ENCODE measurements at places on chromosomes 1 and 21.

DNA sequence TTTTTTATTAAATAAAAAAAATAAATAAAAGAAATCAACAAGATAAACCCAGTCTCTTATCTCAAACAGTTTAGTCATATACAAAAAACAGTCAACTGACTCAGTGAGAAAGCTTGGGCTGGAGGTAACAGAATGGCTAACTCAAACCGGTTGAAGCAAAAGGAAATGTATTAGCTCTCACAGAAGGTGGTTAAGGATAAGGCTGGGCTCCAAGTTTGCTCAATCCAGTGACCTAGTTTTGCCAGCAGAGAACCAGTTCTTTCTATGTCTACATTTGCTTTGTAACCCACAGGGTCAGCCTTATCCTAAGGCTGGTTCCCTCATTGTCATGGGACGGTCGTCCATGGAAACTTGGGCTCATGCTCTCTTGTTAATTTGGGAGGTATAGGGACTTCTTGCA, 144.5 kb upstream of the L1TD1 start:
- DNase-seq = no peak

GRCh38 chr21:21159253-21159899, 161.2 kb downstream of the NCAM2 start:
- no peak for DNase-seq

DNA sequence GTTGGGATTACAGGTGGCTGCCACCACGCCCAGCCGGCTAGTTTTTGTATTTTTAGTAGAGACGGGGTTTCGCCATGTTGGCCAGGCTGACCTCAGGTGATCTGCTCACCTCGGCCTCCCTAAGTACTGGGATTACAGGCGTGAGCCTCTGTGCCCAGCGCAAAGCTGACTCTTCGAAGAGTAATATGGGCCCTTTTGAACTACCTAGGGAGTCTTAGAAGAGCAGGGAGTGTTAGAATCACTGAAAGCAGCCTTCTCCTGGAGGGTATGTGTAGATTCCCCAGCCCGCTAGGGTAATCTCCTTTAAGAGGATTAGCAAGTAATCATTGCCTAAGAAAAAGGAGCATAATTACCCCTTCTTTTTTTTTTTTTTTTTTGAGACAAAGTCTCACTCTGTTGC, 6.5 kb upstream of the MAST2 start:
- no peak for DNase-seq

DNA sequence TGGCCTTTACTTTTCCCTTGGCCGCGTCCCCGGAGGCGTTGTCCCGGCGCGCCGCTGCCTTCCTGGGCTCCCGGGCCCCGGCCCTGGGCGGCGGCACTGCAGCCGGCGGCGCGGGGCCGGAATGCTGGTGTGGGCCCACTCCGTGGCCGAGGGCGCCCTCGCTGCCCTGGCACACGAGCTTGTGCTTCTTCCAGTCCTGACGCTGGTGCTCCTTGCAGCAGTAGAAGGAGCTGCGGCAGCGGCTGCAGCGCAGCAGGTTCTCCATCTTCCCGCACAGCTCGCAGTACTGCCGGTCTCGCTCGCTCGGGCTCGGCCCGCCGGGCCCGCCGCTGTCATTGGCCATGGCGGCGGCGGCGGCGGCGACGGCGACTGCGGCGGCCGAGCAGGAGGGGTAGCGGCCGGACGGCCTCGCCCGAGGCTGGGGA, 529 bp downstream of the EGLN1 start:
- DNase-seq = no peak

- no peak for DNase-seq
Measured at GRCh38 chr1:175714350-175714749, 29.0 kb downstream of the TNR start.

DNA sequence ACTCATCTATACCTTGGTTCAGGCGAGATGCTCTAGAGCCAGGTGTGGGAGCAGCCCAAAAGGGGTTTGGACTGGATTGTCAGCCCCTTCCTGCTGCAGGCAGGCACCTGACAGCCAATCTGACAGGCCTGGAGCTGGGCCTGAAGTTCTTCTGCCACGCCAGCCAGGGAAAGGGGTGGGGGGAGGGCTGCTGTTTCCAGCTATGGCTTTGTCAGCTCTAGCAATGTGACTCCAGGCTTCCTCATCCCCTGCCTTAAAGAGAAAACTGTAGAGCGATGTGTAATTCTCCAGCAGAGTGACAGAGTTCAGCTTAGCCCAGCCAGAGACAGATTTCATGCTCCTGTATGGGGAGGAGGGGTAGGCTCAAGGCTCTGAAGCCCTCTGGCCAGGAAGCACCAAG, 30.3 kb downstream of the WNT4 start:
- peak; percentile 31 for DNase-seq

GRCh38 chr1:18387307-18387706, 93.4 kb upstream of the KLHDC7A start:
- no peak for DNase-seq

DNA sequence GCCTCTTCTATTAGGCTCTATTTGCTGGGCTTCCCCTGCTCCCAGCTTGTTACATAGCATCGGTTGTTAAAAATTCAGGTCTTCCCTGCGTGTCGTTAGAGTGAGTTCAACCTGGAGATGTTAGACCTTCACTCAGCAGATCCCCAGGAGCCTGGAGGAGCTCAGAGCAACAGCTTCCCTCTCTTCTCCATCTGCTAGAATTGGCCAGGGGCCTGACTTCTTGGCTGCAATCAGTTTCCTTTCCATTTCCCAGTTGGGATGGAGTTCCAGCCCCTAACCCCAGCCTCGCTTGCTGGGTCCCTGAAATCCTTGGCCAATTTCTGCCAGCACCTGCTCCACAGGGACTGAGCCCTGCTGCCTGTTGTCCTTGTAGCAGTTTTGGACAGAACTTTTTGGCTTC, 55.9 kb downstream of the MT1HL1 start:
- no peak for DNase-seq

DNA sequence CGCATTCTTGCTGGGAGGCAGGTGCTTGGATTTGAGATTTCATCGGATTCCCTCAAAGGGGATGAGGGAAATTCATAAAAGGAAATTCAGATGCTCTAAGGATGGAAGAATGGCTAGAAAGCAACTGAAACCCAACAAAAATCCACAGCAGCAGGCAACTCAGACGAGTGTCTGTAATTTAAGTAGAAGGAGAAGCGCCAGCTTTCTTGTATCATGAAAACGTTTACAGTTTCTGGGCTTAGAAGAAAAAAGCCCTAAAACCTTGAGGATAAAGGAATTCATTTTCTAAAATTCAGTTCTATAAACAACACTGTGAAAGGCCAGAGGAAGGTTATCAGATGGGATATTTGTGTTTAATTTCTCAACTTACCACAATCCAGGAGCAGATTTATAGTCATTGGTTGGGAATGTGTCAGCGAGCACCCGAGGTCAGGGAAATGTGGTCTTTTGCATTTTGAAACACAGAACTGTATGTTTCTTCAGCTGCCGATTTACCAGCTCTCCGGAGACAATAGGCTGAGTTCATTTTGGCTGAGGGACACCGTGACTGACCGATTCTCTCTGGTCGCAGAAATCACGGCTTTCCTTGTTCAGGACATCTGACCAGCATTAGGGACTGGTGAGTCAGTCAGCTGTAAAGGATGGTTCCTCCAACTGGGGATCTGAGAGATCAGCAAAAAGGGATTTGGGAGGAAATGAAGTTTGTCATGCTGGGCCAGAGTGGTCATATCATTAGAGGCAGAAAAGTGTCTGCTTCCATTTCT, 111.6 kb upstream of the ERRFI1 start:
- peak; percentile 84 for DNase-seq

DNA sequence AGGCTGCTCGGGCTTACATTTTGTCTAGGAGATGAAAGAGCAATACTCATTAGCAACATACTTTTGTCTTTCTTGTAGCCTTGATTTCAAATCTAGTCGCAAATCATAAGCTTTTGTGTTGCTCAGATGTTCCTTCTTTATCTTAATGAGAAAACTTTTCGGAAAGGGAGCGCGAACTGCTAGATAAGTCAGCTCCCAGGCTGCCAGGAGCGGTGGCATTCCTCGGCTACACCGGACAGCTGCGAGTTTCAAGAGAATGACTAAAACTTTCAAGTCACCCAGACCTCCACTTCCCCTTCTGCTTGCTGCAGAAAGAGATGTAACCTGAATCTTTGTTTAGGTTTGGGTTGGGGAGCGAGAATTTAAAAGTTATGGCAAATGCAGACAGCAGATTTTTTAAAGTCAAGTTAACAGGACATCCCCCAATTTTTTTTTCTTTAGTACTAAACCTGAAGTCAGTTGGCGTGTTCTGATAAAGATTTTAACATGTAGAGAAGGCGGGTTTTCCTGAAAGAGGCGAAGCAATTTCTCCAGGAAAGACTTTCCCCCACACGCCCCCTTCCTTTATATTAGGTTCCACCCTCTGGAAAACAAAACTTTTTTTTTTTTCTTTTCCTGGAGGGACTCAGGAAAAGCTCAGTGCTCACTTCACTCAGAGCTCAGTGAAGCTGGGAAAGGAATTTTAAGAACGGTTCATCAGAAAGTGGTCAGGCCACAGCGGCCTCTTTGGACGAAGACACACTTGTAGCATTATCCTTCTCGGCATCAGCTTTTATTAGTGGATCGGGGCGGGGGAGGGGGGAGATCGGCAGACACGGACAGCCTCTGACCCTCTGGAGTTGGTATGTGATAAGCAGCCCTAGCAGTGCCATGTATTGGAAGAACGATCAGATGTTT, at the start of gene LHX8:
Gene LHX8, plus strand, starts transcription at position 639 of the 897 bp plus-strand sequence. CDS start 2,227 bp downstream, outside the sequence.
- no peak for DNase-seq
